Activated naive CD4-positive, alpha-beta T cell treated with anti-CD3 and anti-CD28 coated beads for 36 hours (primary cell): ENCODE measurements at places on chromosomes 12 and 14. TPM values are rescaled to one million over a fixed set of nuclear protein-coding genes. Genes with fewer than 3 reads are reported as not detected.

The MANSC4 gene
- not detected for total RNA-seq

The NUBPL gene
- total RNA-seq, result 11.5 TPM

- no peak for DNase-seq
Measured at GRCh38 chr12:128313931-128314330, 47.0 kb downstream of the TMEM132C start.

- no peak for DNase-seq
Measured at GRCh38 chr12:47739979-47740378, 14.7 kb upstream of the ENDOU start.
